ENCODE measurements at places on chromosomes 2 and 18. TPM values are rescaled to one million over a fixed set of nuclear protein-coding genes. Genes with fewer than 3 reads are reported as not detected.

DNA sequence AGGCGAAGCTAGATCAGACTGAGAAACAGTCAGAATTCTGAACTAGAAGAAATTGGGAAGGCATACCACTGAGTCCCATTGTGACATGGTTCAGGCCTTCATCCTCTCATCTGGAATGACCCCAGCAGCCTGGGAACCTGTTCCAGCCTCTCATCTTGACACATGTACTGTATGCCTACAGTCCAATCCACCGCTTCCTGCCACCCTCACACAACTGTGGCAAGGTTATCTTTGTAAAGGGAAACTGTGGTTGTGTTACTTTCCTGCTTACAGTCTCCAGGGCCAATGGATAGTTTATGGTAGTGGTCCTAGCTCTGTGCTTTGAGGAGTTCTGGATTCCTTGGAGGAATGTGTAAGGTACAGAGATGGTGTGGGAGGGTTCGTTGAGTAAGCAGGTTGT lies 296.9 kb upstream of the TRIB2 start:
- DNase-seq = no peak

- DNase-seq = no peak
Measured at GRCh38 chr18:25016181-25016580, 335.8 kb downstream of the ZNF521 start.

GRCh38 chr18:58221060-58221725 lies 177.2 kb downstream of the NEDD4L start:
- no peak for DNase-seq

DNA sequence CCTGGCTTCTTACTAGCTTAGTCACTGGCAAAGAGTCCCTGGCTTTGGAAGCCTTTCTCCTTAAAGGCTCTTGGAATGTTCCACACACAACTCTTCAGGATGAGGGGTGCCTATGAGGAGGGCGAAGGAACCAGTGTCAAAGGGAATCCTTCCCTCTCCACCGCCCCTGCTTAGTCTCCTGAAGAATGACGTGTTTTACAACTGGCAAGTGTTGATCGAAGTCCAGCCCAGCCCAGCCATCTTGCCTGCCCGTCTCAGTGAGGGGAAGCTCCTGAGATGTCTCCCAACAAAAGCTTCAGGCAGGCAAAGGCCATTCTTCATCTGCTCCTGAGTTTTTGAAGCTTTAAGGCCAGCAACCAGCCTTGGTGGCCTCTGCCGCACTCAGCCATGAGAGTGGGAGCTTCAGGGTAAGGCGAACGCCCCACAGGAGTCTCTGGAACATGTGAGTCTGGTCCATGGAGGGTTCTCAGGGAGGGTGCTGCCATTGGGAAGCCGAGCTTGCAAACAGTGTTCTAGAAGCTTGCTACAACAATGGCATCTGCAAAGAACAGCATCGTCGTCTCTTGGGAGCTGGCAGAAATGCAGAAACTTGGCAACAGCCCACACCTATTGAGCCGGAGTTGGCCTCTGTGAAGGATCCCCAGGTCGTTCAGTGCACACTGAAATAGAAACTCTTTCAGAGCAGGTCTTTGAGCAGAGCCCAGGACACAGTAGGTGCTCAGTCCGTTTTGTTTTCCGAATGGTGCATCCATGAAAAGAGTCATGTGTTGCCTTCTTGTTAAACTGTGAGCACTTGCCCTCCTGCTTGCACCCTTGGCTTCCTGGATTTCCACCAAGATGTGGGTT lies 220.7 kb downstream of the SEPTIN10 start:
- no peak for DNase-seq

GRCh38 chr2:105488285-105488684 lies 89.4 kb upstream of the FHL2 start:
- no peak for DNase-seq

- DNase-seq = no peak
Measured at GRCh38 chr2:170146784-170147183, 31.2 kb upstream of the MYO3B start.

DNA sequence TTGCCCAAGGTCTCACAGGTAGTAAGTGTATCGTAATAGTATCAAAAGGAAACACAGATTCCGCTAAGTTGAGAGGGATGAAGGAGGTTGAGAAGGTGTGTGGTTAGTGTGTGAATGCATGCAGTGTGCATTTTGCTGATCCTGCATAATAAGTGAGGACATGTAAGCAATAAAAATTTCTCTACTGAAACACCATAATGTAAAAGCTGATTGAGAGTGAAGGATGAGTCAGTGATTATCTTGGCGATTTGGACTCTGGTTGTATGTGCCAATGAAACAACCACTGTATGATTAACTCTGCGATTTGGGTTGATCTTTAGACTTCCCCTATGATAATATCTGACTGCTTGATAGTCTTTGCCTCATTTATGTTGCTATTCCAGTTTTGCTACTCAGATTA lies 16.7 kb upstream of the ADGRF3 start:
- no peak for DNase-seq

DNA sequence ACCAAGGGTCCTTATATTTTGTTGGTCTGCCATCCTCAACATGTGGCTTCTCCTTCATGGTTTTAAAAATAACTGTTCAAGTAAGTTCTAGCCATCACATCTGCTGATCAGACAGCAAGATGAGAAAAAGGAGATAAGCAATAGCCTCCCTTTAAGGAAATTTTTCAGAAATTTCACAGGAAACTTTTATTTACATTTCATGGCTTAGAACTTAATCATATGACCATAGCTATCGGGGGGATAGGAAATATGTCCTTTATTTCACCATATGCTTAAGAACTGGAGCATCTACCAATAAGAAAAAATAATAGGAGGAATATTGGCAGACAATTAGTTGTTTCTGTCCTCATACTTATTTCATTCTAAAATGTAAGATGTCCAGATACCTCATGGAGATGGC lies 16.2 kb downstream of the ATF2 start:
- DNase-seq = no peak

DNA sequence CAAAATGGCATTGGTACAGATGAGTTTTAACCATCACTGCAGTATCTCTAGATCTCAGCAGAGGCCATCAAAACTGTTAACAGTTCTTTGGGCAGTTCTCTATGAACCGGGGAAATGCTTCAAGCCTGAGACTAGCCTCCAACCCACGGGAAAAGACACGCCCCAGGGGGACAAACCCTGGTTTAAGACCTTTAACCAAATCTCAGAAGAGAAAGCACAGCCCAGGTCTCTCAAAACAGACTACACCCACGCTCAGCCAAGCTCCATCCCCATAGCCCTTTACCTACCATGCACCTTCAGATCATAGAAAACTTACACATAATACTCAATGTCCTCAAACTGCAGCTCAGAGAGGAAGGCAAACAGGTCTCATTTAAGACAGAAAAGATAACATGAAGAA lies 78.3 kb downstream of the TMEM163 start:
- DNase-seq = no peak

DNA sequence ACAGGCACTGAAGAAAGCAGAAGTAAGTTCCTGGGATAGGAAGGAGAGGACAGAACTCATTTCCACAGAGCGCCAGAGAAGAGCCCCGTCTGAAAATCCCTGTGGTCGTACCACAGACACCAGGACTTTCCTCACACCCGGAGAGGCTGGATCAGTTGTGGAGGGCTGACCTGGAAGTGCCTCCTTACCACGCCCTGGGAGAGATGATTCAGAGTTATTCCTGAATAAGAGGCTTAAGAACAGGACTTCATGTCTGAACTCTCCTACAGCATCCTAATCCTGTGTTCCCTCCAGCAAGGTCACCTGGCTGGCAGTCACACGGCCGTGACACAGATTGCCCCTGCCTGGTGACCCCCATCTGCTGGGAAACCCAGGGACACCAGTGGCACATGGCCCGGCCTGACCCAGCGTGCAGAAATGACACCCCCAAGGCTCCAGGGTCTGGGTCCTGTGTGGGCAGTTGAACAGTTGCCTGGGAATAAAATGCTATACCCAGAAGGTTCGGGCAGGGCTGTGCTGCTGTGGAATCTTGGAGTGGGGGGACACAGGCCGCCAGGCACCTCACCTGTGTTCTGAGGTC lies 105.9 kb downstream of the PXDN start:
- DNase-seq = no peak

GRCh38 chr2:119809339-119810048 lies 49.8 kb downstream of the PTPN4 start:
- DNase-seq = no peak

DNA sequence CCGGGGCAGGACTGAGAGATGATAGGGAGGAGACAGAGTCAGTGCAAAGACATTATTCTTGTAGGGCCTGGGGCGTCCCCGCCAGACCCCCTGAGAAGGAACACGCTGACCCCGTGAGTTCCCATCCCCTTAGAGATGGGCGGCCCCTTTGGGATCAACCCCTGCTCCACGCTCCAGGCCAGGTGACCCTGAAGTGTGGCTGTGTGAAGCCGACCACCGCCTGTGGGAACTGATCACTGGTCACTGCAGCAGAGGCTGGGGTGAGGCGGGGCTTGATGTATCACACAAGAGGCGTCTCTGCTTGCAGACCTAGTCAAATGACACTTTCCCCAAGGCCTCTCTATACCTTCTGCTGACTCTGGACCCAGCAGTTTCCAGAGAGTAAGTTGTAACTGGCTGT lies 157.4 kb upstream of the TWIST2 start:
- no peak for DNase-seq

DNA sequence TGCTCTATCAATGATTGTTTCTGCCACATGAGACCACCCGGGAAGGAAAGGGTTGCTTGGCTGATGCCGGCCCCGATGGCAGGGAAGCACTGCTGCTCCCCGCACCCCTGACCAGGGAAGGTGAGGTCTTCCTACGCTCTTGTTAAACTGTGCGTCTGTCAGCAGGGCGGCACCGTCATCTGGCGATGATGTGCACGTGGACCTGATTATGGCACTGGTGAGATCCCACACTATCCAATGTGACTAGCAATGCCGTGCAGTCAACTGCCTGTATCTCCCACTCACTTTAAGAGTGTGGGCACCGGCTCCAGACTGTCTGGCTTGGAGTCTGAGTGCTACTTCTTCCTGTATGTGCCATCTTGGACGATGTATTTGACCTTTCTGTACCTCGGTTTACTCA lies 209.2 kb downstream of the MYT1L start:
- DNase-seq = no peak

DNA sequence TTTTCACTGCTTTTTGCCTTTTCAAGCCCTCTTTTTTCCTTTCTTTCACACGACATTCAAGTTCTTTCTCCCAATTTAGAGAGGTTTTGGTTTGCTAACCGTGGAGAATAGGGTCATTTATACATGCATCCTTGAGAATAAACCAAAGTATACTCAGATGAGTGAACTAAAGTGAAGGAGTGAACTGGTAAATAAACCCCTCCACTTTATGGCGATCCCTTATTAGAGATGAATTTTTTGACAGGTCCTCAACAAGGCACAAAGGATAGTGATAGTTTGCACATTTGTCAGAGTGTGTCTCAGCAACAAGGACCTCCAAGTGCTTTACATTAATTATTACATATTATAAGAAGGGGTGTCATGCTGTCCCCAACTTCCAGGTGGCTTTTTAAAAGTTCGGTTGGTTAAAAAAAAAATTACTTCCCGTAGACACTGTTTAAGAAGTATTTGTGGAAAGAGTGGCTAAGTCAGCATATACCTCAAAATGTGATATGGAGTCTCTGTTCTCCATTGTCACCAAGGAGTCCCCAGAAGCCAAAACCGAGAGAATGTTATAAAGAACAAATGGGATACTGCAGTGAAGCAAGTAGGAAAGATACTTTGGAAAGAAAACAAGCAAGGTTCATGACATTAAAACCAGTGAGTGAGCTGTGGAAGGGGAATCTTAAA lies 1.7 kb upstream of the SLC40A1 start:
- no peak for DNase-seq

- no peak for DNase-seq
Measured at GRCh38 chr2:235506997-235507615, 13.3 kb downstream of the AGAP1 start.

Gene HTR2B
- not detected for total RNA-seq

Gene MROH2A
- not detected for total RNA-seq

Gene RIT2
- total RNA-seq = not detected

Gene GPR55
- total RNA-seq = 12.5 TPM

Gene ALPI
- not detected for total RNA-seq

Gene CD8A
- total RNA-seq = 675 TPM
